ENCODE measurements at places on chromosomes 2 and 18.

GRCh38 chr18:50189160-50189559 lies 5.8 kb downstream of the MYO5B start:
- no peak for DNase-seq

- no peak for DNase-seq
Measured at GRCh38 chr2:158732573-158733429, 62.3 kb upstream of the DAPL1 start.

GRCh38 chr2:41937464-41937906 lies 110.3 kb upstream of the PKDCC start:
- DNase-seq: no peak

- DNase-seq: no peak
Measured at GRCh38 chr2:58436872-58437271, 195.7 kb upstream of the FANCL start.

DNA sequence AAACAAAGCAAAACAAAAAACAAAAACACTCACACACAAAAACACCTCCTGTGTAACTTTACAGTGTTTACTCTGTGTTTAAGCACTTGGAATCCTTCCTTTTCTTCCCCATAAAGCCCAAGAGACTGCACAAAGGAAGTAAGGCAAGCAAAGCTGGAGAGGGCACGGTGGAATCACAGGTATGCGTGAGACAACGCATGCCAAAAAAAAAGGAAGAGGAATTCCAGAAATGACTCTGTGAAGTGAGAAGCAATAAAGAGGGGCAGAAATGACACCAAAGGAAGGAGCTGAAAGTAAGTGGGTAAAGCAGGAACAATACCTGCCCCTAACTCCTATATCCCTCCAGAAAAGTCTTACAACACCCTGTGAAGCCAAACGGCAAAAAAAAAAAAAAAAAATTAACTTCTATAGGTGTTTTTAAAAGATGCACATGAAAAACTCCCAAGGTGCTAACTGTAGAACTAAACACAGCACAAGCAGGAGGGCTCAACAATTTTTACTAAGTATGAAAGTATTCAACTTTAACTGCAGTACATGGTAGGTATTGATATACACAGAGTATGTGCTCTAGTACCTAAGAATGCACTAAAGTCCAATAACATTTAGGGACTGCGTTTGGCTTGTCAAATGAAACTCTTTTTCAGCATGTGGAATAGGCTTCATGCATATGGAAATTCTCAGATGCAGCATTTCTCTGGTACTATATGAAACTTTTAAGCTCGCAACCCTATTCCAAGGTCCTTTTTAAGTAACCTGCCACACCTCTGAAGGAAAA lies 9.1 kb downstream of the RND3 start:
- no peak for DNase-seq

DNA sequence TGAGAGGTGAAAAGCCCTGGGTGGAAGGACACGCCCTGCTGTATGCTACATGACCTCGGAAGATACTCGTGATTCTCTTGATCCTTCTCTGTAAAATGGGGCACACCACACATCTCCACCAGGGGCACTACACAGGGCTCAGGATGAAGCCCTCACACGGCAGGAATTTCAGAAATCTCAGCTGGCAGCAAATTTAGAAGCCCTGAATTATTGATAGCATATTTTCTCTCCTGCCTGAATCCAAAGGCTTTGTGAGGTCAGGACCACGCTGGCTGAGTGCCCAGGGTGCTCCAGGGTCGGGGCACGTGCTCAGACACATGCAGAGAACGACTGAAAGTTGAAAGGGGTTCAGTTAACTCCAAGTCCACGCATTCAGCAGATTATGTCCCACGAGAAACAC lies 42.1 kb upstream of the GALR1 start:
- DNase-seq: no peak

- no peak for DNase-seq
Measured at GRCh38 chr2:61419129-61419528, 51.8 kb downstream of the USP34 start.

DNA sequence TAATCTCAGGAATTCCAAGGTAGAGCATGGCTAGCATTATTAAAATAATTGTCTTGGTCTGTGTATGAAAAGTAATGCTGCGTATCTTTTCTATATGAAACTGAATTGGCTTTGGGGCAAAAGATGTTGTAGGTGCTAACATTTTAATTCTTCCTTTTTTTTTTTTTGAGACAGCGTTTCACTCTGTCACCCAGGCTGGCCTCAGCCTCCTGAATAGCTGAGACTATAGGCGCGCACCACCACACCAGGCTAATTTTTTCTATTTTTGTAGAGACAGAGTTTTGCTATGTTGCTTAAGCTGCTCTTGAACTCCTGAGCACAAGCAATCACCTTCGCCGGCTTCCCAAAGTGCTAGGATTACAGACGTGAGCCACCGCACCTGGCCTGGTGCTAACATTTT lies 172.6 kb upstream of the STON1 start:
- no peak for DNase-seq

DNA sequence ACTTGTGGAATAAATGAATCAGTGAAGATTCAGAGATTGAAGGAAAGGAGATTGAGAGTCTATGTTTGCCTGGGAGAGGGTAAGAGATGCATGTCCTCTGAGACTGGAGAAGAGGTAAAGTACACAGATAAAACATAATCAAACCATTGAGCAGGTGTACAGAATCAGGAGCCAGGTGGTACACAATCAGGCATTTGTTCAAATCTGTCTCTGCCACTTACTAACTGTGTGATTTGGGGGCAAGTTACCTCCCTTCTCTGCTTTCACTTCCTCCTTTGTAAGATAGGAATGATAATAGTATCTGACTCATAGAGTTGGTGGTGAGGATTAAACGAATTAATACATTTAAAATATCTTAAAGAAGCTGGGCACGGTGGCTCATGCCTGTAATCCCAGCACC lies 94.0 kb downstream of the CDK15 start:
- DNase-seq: no peak

DNA sequence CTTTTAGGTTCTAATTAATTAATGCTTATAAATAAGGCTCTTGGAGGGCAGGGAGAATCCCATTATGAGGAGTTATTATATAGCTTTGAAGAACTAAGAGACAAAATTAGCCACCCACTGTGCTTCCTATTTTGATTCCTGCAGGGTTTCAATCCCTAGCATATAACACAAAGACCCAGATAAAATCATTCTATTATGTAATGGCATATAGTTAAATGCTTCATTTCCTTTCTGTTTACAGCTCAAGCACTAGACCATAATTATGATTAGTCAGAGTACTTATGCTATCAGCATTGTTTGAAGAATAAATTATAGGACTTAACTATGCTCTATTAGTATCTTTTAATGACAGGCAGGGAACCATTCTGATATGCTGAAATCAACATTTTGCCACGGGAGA lies 9.1 kb downstream of the GPR155 start:
- no peak for DNase-seq

DNA sequence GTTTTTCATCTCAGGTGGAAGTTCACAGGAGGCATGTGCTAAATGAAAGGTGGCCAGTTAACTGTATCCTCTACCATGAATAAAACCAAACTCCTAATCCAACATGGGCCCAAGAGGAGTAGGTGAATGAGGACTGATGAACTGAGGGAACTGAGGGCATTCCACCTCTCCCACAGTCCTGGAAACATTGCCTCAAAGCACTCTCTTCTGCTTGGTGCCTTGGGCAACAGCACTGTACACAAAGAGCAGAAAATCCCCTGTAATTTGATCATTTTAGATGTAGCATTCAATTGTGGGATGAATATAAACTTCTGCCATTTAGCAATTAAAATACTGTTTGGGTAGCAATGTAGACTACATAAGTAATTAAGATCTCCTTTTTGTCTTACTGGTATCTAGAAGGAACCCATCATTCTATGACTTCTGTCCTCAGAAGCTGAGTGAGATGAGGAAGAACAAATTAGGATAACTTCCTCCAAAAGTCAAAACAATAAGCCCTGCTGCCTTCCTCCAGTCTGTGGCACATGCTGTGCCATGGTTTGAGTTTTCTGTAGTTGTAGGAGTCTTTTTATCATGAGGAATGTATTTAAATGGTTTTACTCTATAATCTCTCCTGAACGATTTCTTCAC lies 86.7 kb upstream of the ZEB2 start:
- DNase-seq: no peak

- DNase-seq: no peak
Measured at GRCh38 chr18:54279477-54280219, 10.3 kb downstream of the POLI start.

DNA sequence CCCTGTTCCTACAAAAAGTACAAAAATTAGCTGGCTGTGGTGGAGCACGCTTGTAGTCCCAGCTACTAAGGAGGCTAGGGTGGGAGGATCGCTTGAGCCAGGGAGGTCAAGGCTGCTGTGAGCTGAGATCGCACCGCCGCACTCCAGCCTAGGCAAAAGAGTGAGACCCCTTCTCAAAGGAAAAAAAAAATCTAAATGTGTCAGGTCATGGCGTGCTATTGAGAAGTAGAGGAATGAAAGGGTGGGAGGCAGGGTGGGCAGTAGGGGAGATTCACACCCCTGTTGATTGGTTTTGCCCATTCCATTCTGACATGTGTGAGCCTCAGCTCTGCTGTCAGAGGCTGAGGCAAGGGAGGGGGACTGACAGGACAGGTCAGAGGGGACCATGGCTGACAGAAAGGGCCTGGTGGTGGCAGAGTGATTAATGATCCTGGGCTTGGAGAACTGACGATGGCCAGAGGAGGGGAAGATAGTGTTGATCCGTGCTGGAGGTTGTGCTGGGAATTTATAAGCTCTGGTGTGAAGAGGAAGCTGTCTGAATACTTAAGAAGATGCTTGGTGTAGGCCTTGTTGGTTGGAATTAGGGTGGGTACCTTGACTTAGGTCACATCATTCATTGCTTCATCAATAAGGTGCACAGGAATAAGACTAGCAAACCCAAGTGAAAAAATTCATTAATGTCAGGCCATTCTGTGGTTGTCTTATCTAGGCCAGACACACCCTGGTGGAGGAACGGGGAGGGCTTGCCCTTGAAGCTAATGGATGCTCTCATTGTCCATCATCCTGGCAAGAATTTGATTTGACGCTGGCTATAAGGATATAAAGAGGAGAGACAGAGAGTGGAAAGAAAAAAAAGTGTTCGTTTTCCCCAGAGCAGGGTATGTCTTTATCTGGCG lies 19.1 kb upstream of the SMARCAL1 start:
- DNase-seq: no peak

GRCh38 chr18:54119524-54120019 lies 104.9 kb downstream of the MBD2 start:
- DNase-seq: peak; percentile 48

DNA sequence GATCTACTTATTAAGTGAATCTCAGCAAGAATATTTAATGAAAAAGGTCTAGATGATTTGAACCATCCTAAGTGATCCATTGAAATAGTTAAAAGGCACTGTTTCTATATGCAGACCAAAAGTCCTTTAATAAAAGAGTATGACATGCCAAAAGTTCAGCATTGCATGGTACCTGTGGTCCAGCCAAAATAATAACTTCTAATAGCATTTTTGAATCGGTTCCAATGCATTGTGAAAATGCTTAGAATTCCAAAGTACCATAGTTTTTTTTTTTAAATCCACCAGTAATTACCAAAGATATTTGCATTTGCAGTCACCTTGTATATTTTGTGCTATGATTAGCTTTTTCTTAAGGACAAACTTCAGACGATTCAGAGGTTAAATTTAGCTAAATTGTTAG lies 79.9 kb downstream of the NYAP2 start:
- no peak for DNase-seq

GRCh38 chr2:11822746-11823451 lies 76.5 kb downstream of the LPIN1 start:
- no peak for DNase-seq

- no peak for DNase-seq
Measured at GRCh38 chr2:11234309-11234708, 79.0 kb downstream of the SLC66A3 start.

- no peak for DNase-seq
Measured at GRCh38 chr2:15748736-15749323, 157.2 kb downstream of the DDX1 start.

DNA sequence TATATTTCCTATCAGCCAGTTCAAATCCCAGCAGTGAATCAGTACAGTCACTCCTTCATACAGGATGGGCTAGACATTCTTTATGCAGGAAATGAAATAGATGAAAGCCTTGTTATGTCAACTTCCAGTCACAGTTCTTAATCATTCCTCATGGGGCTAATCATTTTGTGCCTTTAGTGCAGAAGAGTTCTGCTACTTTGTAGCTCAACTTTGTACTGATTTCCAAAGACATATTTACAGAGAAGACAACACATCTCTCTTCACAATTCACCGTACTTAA lies 593.9 kb upstream of the NETO1 start:
- no peak for DNase-seq

GRCh38 chr2:14120376-14120775 lies 512.1 kb upstream of the LRATD1 start:
- no peak for DNase-seq

GRCh38 chr18:53943326-53943860 lies 281.1 kb downstream of the MBD2 start:
- DNase-seq: no peak

GRCh38 chr2:222442665-222443064 lies 18.3 kb downstream of the SGPP2 start:
- no peak for DNase-seq

GRCh38 chr2:6143812-6144211 lies 451.6 kb downstream of the SOX11 start:
- no peak for DNase-seq

DNA sequence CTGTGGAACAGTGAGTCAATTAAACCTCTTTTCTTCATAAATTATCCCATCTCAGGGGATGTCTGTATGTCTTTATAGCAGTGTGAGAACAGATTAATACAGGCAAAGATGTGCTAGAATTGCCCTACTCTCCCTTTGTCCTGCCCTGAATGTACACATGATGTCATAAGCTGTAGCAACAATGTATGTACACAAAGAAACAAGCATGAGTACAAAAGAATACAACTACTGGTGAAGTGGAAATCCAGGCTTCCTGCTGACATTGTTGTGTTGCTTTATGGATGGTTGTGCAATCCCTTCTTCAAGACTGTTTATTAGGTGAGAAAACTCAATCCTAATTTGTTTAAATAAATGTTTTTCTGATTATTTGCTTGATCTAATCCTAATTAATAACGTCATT lies 446.6 kb downstream of the DSC3 start:
- no peak for DNase-seq

DNA sequence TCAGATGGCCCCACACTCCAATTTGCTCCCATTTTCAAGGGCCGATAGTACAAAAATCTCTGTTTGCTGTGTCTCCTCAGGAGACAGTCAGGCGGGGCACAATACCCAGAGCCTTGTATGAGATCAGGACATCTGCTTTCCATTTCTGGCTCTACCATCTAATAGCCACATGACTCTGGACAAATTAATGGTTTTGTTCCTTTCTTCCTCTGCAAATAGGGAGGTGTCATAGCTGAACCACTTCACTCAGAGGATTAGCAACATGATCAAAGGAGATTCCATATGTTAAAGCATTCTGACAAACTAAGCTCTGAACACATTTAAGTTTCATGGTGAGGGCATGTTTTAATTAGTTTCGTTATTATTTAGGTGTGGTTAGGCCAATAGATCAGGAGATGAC lies 602.1 kb upstream of the SYT4 start:
- DNase-seq: no peak

All from NCI-H2107 (cell line).